ENCODE measurements at places on chromosomes 5 and 9.

DNA sequence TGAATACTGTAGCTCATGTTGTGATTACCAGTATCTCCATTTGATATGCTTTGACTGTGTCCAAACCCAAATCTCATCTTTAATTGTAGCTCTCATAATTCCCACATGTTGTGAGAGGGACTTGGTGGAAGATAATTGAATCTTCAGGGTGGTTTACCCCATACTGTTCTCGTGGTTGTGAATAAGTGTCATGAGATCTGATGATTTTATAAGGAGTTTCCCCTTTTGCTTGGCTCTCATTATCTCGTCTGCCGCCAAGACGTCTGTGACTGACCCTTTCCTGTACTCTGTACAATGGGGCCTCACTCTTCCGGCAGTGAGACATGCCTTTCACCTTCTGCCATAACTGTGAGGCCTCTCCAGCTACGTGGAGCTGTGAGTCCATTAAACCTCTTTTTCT lies 59.3 kb downstream of the TRIO start:
- peak; percentile 32 for DNase-seq

- DNase-seq = no peak
Observed at GRCh38 chr5:83007755-83008154, 69.4 kb downstream of the TMEM167A start.

- peak; percentile 79 for DNase-seq
Observed at GRCh38 chr5:80867233-80867632, 92.9 kb upstream of the RASGRF2 start.

DNA sequence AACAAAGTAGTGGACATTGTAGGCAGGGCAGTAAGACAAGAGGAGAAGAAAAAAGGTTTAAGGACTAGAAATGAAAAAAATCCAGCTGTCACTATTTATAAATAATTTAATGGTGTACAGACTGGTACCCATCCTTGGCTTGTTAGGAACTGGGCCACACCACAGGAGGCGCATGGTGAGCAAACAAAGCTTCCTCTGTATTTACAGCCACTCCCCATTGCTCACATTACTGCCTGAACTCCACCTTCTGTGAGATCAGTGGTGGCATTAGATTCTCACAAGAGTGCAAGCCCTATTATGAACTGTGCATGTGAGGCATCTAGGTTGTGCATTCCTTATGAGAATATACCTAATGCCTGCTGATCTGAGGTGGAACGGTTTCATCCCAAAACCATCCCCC lies 62.6 kb upstream of the DMAC1 start:
- no peak for DNase-seq

DNA sequence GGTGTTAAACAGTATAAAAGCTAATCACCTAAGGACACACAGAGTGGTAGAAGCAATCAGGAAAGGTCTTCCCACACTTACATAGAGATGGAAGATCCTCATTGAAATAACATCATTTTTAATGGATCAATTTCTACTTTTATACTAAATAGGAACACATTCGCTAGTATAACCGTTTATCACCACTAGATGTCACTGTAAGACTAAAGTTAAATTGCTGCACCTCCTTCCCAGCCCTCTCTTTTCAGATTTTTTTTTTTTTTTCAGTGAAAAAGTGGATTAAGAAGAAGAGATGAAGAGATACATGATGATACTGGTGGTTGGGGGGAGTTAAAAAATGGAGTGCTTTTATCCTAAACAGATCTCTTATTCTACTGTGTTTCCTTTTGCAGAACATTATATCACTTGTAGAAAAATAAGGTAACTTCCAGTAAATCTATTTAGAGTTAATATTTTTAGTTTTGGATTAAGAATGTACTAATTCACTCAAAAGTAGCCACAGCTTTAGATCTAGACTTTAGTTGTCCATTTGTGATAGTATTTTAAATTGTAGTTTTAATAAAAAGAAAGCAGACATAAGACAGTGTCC lies 116.9 kb upstream of the ARRDC3 start:
- peak; percentile 16 for DNase-seq
